Activated naive CD4-positive, alpha-beta T cell treated with anti-CD3 and anti-CD28 coated beads, Interleukin-2, amount 50 U/mL, for 72 hours (primary cell): ENCODE measurements at places on chromosomes 12 and 14.

- DNase-seq = no peak
These were observed 125.3 kb downstream of the FBXL14 start for GRCh38 chr12:1469070-1469469.

- no peak for DNase-seq
These were observed 234.8 kb downstream of the CACNA1C start for GRCh38 chr12:2287589-2287988.

DNA sequence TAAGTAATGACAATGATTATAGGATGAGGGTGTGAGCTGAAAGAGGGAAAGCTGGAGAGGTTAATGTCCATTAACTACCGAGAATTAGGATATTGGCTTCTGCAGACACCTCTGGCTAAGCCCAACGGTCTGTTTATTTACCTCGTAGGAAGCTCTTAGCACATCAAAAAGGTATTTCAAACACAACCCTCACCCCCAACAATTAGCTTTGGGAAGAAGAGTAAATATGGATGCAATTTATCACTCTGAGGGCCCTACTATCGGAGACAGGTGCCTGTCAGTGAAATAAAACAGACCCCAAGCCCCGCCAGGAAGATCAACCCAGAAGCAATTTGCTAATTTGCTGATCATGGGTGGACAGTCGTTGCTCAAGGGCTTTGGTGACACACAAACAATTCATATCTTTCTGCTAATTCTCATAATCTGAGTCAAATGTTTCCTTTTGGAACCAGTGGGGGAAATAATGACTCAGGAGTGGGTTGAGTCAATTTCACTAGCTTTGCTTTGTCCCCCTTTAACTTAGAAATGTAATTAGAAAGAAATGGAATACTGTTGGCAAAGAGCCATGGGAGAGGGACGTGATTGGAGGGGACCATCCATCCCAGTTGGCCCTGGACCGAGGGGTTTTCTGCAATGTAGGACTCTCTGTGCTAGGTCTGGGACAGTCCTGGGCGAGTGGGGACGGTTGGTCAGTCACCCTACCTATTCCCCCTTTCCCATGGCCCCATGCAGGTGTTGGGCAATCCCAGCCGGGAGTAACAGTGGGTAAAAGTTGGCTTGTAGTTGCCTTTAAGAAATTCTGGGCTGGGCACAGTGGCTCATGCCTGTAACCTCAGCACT, 99.1 kb upstream of the MED13L start:
- DNase-seq = peak; percentile 20

DNA sequence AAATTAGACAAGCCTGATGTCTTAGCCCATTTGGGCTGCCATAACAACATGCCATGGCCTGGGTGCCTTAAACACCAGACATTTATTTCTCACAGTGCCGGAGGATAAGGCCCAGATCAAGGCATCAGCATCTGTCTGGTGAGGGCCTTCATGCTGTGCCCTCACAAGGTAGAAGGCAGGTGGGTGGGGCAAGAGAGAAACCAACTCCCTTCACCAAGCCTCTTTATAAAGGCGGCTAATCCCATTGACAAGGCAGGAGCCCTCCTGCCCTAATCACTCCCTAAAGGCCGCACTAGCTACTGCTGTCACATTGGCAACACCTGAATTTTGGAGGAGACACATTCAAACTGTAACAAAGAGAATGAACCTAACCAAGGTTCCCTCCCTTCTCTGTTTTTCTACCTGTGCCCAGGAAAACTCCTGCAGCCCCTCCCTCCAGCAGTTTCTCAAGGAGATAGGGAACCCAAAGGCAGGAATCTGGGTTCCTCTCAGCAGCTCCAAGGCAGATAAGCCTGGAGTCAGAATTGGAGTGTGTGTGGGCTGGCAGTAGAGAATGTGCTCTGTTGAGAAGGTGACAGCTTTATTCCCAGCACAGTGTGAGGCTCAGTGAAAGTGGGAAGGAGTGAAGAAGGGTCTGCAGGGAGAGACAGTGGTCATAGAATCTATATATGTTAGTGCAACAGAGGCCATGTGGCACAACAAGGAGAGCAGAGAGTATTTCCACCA, 21.7 kb upstream of the GPATCH2L start:
- no peak for DNase-seq

- no peak for DNase-seq
These were observed 22.5 kb upstream of the GALNT9 start for GRCh38 chr12:132351751-132352495.

GRCh38 chr12:6201213-6201608, 1.0 kb downstream of the CD9 start:
- no peak for DNase-seq
